ENCODE measurements at places on chromosomes 7 and 10.

GRCh38 chr10:117519286-117519685 lies 23.3 kb upstream of the EMX2 start:
- no peak for DNase-seq

DNA sequence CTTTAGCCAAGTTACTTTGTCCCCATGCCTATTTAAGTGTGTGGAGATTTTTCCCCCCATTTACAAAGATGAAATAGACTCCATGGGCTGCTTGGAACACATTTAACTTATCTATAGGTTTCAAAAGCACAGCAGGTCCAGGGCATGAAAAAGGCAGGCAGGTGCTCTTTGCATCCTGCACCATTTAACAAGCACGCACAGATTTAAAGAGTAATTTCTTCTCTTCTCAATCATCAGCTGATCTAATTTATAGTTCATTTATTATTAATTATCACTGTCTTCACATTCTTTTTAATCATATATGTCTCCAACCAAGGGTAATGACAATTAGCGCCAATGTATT lies 156.8 kb downstream of the CACNA2D1 start:
- no peak for DNase-seq

DNA sequence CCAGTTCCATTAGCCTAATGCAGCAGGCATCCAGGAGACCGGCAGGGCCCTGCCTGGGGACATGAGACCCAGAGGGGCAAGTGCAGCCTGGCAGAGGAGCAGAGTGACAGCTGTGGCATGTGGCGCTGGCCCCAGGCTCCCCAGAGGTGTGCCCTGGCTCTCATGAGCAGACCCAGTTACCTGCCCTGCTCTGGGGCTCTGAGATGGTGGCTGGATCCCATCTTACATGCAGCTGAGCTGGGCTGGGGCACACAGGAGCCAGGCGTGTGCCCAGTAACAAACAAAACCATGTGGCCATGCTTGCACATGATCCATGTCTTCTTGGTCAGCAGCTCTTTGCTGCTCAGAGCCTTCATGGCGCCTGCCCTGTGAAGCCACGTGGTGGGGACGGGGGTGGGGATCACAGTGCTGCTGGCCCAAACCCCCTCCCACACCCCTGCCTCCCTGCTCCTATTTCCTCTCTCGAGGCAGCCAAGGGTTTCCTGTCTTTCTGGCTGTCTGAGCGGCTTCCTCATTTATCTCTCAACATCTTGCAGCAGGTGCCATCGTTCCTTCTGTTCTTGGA lies 40.3 kb upstream of the GTF2I start:
- no peak for DNase-seq

DNA sequence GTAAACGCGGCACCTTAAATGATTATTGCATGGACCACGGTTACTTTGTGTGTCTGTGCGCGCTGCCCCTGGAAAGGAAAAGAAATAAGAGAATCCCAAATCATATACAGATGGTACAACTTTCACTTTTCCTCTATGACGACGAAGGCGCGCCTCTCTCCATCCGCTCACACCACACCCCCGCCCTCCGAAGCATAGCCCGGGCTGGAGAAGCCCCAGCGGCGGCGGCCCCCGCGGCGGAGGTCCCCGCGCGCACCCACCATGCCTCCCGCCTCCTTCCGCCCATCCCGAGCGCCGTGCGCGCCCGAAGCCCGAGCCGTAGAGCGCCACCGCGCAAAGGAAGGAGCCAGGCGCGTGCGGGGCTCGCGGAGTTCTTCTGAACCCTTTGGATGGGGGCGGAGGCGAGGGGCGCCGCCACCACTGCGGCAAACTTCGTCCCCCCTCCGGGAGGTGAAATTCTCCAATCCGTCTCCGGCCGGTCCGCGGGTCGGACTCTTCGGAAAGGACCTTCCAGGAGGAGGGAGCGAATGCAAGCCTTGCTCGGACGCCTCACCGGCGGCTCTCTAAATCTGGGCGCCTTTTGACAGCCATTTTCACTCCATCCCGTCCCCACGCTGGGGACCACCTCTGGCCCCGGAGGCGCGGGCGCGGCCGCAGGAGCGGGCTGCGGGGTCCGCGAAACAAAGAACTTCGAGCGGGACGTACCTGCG lies 588 bp downstream of the GLI3 start:
- no peak for DNase-seq

DNA sequence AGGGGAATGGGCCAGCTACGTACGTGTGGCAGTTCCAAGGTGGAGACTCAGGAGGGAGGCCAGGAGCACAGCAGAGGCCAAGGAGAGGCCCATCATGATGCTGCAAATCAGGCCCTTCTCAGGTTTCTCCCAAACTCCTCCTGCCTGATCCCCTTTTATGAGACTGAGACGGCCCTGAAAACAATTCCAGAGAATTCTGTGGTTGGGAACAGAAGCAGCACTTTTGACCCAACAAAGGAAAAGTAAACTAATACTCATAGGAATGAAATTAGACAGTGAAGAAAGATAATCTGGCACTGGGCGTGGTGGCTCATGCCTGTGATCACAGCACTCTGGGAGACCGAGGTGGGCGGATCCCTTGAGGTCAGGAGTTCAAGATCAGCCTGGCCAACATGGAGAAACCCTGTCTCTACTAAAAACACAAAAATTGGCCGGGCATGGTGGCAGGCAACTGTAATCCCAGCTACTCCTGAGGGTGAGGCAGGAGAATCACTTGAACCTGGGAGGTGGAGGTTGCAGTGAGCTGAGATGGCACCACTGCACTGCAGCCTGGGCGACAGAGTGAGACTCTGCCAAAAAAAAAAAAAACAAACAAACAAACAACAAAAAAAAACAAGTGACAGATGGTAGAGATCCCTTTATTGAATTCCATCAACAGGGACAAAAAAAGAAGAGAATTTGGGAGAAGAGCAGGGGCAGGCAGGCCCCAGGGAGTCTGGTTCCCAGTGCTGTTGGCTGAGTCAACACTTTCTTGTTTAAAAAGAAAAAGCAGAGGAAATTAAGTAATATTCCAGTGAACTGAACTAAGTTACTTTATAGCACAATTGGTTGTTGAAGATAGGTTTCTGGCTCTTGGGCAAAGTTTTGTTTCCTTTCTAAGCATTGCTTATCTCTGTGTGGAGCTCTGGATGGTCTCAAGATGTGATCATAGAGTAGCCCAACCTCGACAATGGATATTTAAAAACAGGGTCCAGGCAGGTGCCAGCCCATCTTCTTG lies at the start of gene CCL26:
Gene CCL26 (minus strand): TSS at position 131 of the 997 bp plus-strand sequence. CDS start 35 bp downstream, at position 96.
- DNase-seq: no peak

DNA sequence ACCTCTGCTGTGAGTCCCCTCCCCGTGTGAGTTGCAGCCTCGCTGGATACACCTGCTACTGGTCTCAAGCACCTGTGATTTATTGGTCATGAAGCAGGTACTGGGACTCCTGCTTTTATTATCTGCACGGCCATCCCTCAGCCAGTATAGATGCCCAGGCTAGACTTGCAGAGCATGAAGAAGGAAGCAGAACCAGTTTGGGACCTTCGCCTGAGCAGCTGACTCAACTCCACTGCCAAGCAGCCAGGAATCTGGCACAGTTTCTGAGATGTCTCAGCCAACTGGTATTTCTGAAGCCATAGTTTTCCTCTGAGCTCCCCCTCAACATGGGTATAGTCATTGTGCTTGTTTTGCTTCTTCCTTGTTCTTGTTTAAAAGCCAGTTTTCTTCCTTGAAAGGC lies 28.0 kb upstream of the SLC39A12 start:
- DNase-seq: peak; percentile 57

DNA sequence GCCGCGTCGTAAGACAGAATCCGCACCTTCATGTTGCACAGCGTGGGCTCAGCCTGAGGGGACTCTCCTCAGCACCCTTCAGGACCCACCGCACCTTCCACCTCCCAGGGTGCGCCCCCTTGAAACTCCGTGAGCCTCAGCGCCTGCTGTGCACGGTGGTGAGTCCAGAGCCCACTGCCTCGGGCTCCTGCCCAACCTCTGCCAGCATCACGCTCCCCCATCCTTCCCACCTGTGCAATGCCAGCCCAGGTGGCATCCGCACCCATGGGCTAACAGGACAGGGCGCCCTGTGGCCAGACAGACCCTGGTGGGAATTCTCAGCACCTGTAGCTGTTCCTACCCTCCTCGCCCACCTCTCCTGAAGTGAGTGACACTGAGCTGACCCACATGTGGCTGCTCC lies 96.4 kb downstream of the DYNC2I1 start:
- DNase-seq: no peak

- no peak for DNase-seq
Measured at GRCh38 chr10:60141896-60142559, 235.7 kb upstream of the CCDC6 start.

- DNase-seq: peak; percentile 76
Measured at GRCh38 chr7:73822319-73823173, 8.2 kb upstream of the CLDN4 start.

GRCh38 chr7:142439739-142440138 lies 181.9 kb upstream of the PRSS58 start:
- no peak for DNase-seq

DNA sequence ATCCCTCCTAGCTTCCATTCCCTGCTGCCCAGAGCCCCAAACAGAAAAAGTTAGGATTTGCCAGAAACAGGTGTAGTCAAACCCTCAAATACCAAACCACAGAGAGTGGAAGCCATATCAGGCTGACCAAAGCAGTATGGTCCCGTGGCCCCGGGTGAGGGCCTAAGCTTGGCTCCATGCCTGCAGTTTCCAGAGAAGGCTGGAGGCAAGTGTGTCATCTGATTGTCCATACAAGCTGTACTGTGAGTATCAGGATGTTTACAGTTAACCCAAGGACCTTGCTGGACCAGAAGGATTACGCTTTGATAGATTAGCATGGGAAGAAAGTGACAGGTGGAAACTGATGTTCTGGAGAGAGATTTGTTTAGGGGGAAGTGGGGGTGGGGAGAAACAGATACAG lies 96.3 kb downstream of the PRKAG2 start:
- peak; percentile 9 for DNase-seq

DNA sequence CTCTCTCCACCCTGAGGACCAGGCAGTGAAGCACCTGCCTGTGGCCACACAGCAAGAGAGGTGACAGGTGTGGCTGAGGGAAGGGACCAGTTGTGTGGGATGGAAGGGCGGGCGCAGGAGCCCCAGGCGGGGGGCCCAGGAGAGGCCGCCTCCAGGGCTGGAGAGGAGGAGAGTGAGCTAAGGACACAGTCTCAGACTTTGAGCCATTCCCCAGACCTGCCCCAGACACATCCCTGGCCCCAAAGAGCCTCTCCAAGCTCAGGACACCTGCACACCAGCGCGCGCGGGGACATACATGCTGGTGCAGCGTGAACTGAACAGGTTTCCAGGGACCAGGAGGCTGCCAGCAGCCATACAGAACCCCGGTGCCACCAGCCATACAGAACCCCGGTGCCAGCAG lies 237.3 kb downstream of the MAD1L1 start:
- peak; percentile 87 for DNase-seq

GRCh38 chr7:115494529-115495147 lies 535.9 kb downstream of the TFEC start:
- DNase-seq: no peak

DNA sequence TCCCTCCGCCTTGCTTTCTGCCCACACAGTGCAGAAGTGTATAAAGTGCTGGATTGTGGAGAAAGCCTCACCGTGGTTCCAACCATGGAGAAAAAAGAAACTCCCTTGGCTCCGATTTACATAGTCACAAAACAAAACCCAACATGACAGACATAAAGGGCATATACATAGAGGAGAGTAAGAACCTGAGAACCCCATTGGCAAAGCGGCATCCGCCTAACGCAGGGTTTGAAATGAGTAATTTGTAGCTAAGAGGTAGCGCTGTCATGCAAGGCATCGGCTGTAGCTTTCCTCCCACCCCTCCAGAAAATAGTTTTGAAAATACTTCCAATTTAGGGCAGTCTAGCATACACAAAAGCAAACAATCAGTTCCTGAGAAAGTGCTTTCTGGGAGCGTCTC lies 126.0 kb upstream of the NRBF2 start:
- DNase-seq: no peak

DNA sequence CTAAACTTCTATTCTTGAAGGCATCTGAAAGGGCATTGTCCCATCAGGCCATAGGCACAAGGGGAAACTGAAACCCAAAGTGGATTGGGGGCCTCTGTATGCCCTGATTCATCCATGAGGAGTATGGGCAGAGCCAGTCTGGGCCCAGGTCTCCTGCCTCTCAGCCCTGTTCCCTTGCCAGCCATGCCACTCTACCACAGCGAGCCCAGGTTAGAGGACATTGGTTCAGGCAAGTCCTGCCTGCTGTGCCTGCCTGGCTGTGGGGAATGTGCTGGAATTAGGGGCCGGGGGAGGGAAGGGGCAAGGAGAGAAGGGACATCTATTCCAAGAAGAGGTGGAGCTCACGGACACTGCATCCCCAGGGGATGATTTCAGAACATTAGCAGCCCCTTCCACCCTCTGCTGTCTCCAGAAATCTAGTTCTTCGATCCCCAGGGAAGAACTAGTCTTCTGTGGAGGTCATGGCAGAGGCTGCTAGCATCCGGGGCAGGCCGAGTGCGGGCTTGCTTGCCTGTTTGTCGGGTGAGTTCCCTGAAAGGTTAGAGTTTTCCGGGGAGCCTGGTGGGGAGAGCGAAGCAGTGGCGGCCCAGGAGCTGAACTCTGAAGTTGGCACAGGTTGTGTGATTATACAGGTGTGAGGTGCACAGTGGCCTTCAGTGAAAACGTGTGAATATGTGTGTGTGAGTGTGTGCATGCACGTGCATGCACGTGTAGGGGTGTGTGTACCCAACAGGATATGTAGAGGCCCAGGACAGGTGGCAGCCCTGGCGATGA lies 37.8 kb downstream of the TBATA start:
- no peak for DNase-seq

GRCh38 chr7:41472427-41473125 lies 230.3 kb downstream of the INHBA start:
- DNase-seq: no peak

DNA sequence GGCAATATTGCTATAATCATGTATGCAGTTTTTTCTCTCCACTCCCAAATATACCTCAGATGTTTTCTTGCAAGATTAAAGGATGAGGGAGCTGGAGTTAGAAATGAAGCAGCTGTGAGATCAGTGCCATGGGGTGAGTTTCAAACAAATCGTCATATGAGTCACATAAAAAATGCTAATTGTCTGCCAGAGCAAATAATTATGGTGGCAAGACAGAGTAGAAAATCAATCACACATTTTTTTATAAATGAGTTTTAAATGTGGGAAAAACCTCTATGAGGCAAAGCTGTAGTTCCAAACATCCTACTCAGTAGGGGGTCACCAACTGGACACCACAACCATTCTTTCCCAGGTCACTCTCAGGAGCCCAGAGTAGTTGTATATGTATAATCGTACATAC lies 55.3 kb downstream of the CH25H start:
- DNase-seq: no peak

DNA sequence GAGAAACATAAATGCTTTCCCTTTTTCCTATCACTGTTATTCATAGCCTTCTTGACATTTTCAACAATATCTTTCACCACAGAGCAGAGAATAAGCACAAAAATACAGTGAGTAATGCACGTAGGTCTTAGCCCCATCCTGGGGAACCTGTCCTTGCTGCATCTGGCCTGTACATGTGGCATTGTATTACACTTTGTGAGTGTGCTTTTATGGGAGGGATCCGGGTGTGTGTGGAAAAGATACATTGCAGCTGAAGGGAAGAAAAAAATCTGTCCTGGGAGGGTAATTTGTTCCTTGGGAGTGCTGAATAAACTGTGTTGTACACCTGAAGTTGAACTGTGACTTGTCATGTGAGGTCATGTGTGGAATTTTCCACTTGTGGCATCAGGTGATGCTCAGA lies 422.7 kb upstream of the LRGUK start:
- DNase-seq: no peak

GRCh38 chr7:55018361-55019190 lies at the start of gene EGFR:
TSS of gene EGFR (plus strand) at chr7:55019017. CDS start at chr7:55019278, 261 bp downstream.
- DNase-seq: peak; percentile 73

Data from NCI-H510A (cell line).